Breast epithelium (tissue), 4 donors: ENCODE measurements at places on chromosomes 6 and 20.

GRCh38 chr6:17096096-17096495 lies 5.8 kb upstream of the STMND1 start:
- peak; percentile 30 for DNase-seq

DNA sequence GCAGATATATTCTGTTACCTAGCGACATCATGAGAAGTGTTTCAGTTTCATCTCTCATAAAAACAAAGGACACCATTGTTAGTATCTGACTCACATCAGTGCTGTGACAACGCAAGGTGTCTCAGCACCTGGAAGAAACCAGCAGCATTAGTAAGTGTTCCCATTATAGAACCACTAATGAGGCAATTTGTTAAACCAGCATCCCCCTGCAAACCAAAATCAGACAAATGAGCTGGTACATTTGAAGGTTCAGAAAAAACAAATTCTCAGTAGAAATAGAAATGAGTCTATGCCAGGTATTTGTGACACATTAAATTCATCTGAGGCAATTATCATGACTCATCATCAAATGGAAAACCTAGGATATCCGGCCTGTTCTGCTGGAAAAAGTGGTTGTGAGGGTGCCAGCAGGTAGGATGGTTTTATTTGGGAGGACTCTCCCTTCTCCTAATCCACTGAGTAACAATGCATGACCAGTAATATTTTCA lies 151.7 kb downstream of the TMEM200A start:
- no peak for DNase-seq

DNA sequence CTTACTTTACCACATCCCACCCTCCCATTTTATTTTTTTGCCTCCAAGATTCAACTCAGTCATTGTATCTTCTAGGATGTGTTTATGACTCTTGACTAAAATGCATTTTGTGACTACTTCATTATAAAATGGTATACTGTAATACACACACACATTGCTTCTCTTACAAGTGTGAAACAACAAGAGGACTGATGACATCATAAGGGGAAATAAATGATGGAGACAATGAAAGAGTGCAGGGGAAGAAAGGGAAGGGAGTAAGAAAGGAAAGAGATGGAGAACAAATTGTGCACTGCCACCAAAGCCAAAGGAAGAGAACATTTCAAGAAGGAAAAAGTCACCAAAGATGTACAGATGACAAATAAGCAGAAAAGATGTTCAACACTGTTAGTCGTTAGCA lies 102.6 kb downstream of the CD164 start:
- DNase-seq, result no peak

GRCh38 chr6:134172706-134173365 lies 120.4 kb upstream of the SLC2A12 start:
- DNase-seq, result no peak

DNA sequence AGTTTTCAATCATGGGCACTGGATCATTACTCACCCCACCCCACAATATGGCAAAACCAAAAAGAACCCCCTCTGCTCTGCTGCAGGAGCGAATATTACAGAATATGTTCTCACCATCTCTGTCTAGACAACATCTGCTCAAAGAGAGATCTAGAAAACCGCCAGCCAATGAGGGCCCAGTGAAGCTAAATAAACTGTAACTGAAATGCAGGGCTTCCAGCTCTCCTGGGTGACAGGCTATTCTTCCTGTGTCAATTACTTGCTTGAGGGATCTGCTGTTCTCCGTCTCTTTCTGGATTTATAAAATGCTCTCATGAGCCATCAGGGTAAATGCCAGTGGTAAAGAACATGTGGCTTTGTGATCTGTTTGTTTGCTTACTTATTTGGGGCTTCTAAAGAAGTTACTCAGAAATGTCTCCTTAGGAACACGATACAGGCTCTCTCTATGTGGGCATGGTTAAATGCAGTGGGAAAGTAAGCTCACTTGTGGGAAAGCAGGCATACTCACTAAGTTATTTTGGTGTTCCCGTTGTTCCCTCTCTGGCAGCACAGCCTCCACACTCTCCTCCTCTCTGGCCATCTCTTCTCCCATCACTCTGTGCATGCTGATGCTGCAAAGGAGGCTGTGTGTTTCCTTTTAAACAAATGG lies 44.8 kb downstream of the TTI1 start:
- DNase-seq, result no peak

DNA sequence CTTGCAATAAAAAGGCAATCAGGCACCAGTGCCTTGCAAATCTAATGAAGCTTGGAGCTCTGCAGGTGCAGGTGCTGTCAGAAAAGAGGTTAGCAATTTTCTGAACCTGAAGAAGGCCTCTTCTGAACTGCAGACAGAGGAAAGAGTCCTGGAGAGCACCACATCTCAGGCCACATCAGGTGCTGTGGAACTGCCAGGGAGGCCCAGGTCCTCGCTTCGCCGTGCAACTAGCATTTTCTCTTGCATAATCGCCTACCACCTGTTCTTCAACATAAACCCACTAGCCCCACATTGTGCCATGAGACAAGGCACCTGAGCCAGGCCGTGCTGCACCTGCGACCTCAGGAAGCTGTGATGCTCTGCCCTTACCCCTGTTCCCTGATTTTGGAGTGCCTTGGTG lies 187.6 kb downstream of the DTNBP1 start:
- DNase-seq, result no peak
